ENCODE measurements at places on chromosomes 3 and 15. TPM values are rescaled to one million over a fixed set of nuclear protein-coding genes. Genes with fewer than 3 reads are reported as not detected.

BFSP2 gene
- total RNA-seq = not detected

ANAPC13 gene
- 69.7 TPM for total RNA-seq

ITIH1 gene
- total RNA-seq = not detected

OR5K2 gene
- total RNA-seq = not detected

LOXL1 gene
- 117 TPM for total RNA-seq

TICRR gene
- total RNA-seq = 55.7 TPM

CACNA2D2 gene
- 0.68 TPM for total RNA-seq

LRTM1 gene
- total RNA-seq = not detected

KBTBD13 gene
- total RNA-seq = not detected

LRRC31 gene
- total RNA-seq = not detected

LMOD3 gene
- not detected for total RNA-seq

BTLA gene
- total RNA-seq = not detected

TNFSF10 gene
- not detected for total RNA-seq

GREM1 gene
- 1.5 TPM for total RNA-seq

SLC6A20 gene
- total RNA-seq = not detected

LTK gene
- total RNA-seq = 5.4 TPM

STAC gene
- total RNA-seq = 2.0 TPM
